Cortex of kidney (tissue), 1 donor: ENCODE measurements at places on chromosomes 5 and 9.

- DNase-seq: no peak
Measured at GRCh38 chr9:68690088-68690487, 15.0 kb upstream of the PIP5K1B start.

- no peak for DNase-seq
Measured at GRCh38 chr9:93154293-93154903, 20.3 kb upstream of the NINJ1 start.

GRCh38 chr5:52786949-52787599 is 642 bp upstream of the ITGA1 start:
- no peak for DNase-seq

DNA sequence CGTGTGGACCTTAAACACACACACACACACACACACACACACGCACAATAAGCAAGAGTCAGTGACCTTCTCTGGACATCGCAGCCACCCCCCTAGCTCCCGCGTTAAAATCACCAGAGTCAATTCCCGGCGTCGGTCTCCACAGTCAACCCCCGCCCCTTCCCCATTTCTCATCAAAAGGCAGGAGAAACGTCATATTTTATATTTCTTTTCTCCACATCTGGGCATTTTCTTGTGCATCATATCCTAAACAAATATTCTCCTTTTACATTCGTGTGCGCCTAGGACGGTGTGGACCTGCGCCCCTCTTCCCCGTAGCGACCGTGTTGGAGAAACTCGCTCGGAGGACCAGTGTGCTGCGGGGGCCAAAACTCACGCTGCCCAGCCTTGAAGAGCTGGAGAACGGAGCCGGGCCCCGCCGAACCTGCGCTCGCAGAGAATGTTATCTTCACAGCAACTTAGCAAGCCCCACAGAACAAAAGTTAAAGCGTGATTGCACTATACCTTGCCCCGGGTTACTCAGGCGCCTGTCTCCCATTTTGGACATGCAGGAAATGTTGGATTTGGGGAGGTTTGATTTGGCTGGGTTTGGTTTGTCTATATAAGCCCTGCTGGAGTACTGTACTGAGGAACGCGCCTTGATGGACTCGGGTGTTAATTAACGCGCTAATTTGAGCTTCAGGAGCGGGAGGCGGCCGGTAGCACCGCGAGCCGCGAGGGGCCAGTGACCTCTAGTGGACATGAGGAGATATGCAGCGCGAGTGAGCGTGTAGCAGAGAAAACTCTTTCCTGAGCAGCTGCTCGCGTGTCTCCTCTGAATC is 192.4 kb downstream of the MEF2C start:
- no peak for DNase-seq

DNA sequence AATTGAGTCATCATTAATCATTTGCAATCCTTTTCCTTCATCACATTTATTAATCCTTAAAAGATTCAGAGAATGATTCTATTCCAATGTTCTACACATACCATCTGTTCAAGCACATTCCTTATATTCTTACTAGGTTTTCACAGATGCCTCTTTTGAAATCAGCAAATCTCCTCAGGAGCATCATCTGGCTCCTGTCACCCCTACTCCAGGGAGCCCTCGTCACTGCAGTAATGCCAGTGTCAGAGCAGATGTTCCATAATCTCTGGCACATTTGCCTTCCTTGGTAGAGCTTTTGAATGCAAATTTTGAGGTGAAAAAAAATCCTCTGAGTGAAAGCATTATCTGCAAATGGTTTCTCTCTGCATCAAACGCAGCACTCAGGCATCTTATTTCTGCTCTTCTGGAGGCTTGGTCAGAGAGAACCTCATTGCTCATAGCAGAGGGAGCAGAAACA is 7.6 kb upstream of the KCNV2 start:
- no peak for DNase-seq

DNA sequence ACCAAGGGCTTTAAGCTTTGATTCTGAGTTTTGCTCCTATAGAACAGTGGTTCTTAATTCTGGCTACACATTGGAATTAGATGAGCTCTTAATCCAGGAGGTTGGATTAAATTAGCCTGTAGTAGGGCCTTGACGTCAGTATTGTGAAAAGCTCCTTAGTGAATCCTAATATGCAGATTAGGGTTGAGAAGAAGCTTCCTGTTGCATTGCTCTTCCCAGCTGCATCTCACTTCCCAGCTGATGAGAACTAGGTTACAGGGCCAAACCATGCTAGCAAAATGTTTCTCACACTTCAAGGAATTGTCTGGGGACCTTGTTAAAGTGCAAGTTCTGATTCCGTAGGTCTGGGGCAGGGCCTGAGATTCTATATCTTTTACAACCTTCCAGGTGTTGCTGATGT is 300.0 kb downstream of the ZSWIM6 start:
- DNase-seq: no peak

GRCh38 chr5:169805937-169806700 is 169.0 kb downstream of the DOCK2 start:
- no peak for DNase-seq

GRCh38 chr9:106481013-106481609 is 381.9 kb upstream of the ZNF462 start:
- DNase-seq: no peak

DNA sequence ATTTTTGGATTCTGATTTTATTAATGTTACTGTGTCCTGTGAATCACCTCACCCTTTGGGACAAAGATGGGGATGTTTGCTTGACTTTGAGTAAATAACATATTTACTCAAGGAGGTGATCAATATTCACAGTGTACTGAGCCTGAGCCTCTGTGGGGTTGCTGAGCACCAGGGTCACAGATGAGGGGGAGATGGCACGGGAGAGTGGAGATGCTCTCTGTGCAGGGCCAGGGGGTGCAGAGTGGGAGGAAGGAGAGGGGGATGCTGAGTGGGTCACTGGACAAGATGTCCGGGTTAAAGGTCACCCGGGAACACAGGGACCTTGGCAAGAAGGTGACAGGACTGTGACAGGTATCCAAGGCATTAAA is 4.0 kb downstream of the SQSTM1 start:
- no peak for DNase-seq

DNA sequence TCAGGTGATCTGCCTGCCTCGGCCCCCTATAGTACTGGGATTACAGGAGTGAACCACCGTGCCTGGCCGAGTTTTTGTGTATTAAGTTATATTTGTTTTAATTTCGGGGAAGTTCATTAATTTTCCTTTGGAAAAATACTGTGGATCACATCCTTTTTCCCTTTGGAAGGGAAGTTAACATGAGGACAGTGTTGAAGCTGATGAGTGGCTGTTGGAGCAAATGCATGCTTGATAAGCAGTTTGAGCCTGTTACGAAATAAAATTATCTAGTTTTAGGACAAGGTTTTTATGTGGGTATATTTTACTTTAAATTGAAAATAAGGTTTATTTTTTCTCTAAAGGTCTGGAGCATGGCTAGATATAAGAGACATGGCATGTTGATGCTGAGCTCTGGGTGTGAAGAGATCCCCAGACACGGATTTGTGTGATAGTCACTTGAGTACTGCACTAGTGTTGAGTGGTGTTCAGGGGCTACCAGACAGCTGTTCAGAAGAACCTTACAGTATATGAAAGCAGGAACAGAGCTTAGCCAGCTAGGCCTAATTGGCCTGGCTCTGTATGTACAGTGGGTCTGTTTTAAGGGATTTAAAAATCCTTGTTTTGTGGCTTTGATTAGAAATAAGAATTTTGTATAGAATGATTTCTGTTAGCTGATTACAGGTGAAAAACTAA is 17.4 kb downstream of the LMNB1 start:
- no peak for DNase-seq

- no peak for DNase-seq
Measured at GRCh38 chr9:27029186-27029585, 23.7 kb upstream of the LRRC19 start.

- DNase-seq: no peak
Measured at GRCh38 chr5:68748101-68748500, 345.7 kb upstream of the SLC30A5 start.

- no peak for DNase-seq
Measured at GRCh38 chr5:117379521-117379920, 804.9 kb upstream of the SEMA6A start.

- no peak for DNase-seq
Measured at GRCh38 chr5:17440766-17441165, 57.3 kb upstream of the TAF11L2 start.

DNA sequence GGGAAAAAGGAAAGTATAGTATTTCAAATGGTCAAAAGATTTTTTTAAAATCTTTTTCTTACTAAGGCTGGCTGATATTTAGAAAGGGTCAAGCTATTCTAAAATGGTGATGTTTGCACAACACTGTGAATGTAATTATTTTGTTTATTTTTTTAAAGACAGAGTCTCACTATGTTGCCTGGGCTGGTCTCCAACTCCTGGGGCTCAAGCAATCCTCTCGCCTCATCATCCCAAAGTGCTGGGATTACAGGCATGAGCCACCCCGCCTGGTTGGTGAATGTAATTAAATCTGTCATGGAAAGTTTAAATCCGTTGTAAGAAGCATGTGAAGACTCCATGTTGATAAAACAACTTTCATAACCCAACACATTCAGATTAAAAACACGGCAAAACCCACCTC is 2.6 kb downstream of the UBTD2 start:
- no peak for DNase-seq

GRCh38 chr9:105416840-105417239 is 31.0 kb upstream of the FSD1L start:
- DNase-seq: no peak

GRCh38 chr9:136572828-136573625 is 27.2 kb upstream of the NOTCH1 start:
- no peak for DNase-seq

- no peak for DNase-seq
Measured at GRCh38 chr9:114100536-114100935, 1.4 kb upstream of the KIF12 start.

- no peak for DNase-seq
Measured at GRCh38 chr5:43967165-43967564, 364.2 kb downstream of the NNT start.

DNA sequence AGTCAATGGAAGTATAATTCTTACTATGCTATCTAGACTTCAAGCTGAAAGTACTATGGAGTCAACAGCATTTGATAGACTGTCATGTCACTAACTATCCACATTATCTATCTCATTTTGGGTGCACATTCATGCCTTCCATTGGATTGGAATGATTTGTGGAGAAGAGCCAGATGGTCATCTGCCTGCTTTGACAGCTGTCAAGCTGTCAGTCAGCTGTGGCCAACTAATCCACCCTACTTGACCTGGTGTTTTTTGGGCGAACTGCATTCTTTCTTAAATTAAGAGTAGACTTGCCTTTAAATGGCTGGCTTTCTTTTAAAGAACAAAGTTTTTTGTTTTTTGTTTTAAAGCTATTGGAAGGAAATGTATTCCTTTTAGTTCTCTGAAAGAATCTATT is 151.5 kb downstream of the DCP2 start:
- DNase-seq: no peak

- no peak for DNase-seq
Measured at GRCh38 chr5:106680330-106680729, 990.4 kb downstream of the EFNA5 start.

- DNase-seq: no peak
Measured at GRCh38 chr5:10485142-10485795, 43.6 kb downstream of the ROPN1L start.

- no peak for DNase-seq
Measured at GRCh38 chr9:134619983-134620661, 21.5 kb upstream of the COL5A1 start.

DNA sequence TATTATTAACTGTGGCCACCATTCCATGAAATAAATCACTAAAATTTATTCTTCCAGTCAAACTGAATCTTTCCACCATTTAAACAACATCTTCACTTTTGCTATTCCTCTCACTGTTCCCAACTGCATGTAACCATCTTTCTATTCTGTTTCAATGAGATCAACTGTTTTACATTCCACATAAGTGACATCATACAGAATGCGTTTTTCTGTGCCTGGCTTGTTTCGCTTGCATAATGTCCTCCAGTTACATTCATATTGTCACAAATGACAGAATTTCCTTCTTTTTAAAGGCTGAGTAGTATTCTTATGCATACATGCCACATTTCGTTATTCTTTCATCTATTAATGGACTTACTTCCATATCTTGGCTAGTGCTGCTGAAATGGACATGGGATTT is 738.2 kb downstream of the SEMA5A start:
- DNase-seq: no peak

GRCh38 chr5:132422720-132423437 is 53.4 kb downstream of the SLC22A5 start:
- DNase-seq: no peak

GRCh38 chr9:89862316-89862715 is 257.5 kb downstream of the GADD45G start:
- no peak for DNase-seq

GRCh38 chr5:150460781-150461180 is 11.2 kb upstream of the RPS14 start:
- no peak for DNase-seq

DNA sequence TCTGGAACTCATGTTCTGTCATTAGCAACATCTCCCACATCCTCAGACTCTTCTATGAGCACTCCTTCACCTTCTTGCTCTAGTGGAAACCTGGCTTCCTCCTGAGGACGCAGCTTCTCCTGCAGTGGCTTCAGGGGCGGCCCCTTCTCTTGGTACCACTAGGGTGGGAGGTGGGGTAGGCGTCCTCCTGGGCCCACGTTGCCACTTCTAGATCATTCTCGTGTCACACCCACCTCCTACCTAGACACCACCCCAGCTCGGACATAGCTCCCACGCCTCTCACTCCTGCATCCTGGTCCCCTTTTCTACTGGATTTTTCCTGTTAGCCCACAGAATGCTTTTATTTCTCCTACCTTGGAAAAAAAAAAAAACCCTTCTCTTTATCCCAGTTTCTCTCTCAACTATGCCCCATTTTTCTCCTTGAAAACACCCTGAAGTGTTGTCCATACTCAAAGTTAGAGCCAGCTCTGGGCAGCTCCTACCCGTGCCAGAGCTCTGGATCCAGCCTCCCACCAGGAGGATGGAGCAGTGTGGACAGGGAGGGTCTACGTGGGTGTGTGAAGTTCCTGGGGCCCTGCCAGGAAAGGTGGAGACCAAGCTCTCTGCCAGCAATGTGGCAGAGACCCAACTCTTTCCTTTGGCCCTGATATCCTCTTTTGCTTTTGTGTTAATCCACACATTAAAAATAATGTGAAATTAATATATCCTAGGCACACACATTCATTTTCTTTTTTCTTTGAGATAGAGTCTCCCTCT is 179.2 kb downstream of the HSPA4 start:
- no peak for DNase-seq

GRCh38 chr9:91496351-91496750 is 72.7 kb upstream of the NFIL3 start:
- DNase-seq: no peak

DNA sequence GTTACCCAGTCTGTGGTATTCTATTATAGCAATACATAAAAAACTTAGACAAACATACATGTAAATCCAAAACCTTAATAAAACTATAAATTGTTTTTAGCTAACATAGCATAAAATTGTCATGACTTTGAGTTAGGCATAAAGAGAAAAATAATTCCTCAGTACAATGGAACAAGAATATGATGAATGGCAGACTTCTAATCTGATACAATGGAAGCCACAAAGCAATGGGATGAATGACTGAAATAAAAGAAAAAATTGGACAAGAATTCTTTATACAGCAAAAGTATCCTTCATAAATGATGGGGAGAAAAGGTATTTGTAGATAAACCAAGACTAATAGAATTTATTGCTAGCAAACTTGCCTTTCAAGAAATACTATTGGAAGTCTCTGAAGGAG is 524.2 kb downstream of the GABRG2 start:
- DNase-seq: no peak
